ENCODE measurements at places on chromosomes 11 and 22. TPM values are rescaled to one million over a fixed set of nuclear protein-coding genes. Genes with fewer than 3 reads are reported as not detected.

Gene PRDM11
- total RNA-seq, result 0.73 TPM

Gene SEC14L2
- 15.5 TPM for total RNA-seq

Gene RFPL1
- not detected for total RNA-seq

Gene CDC42BPG
- 1.7 TPM for total RNA-seq

Gene HEPN1
- not detected for total RNA-seq

Gene SPDYC
- not detected for total RNA-seq

Gene OR51I1
- not detected for total RNA-seq

Gene LMO2
- total RNA-seq, result 28.4 TPM

Gene KCTD14
- total RNA-seq, result not detected

Gene CCDC157
- 4.9 TPM for total RNA-seq

Gene CRYBA4
- total RNA-seq, result not detected

Gene MED19
- total RNA-seq, result 11.6 TPM

Gene CCDC188
- not detected for total RNA-seq

Gene OR4C13
- total RNA-seq, result not detected

Gene AP5B1
- total RNA-seq, result 26.7 TPM

Gene VPREB1
- not detected for total RNA-seq

Gene ACRV1
- not detected for total RNA-seq

Gene RHOD
- 0.21 TPM for total RNA-seq

Gene LRRC75B
- 0.63 TPM for total RNA-seq

Gene SESN3
- 105 TPM for total RNA-seq

Gene SYCE3
- not detected for total RNA-seq

Gene NCF4
- 22.8 TPM for total RNA-seq

Gene MUC6
- under 0.01 TPM for total RNA-seq

Gene MDK
- total RNA-seq, result 1.5 TPM

Gene TSGA10IP
- total RNA-seq, result 0.10 TPM

Gene PACSIN3
- not detected for total RNA-seq

Gene TRPM5
- total RNA-seq, result 0.10 TPM

Gene IL17REL
- total RNA-seq, result not detected

Gene DGAT2
- total RNA-seq, result 5.5 TPM

Gene OSM
- total RNA-seq, result 240 TPM

Gene GRIK4
- total RNA-seq, result 0.21 TPM

Gene CSNK2A3
- total RNA-seq, result 1.3 TPM

Gene TEX54
- 2.4 TPM for total RNA-seq

Gene OR51T1
- total RNA-seq, result not detected
